ENCODE measurements at places on chromosomes 1 and 21.

DNA sequence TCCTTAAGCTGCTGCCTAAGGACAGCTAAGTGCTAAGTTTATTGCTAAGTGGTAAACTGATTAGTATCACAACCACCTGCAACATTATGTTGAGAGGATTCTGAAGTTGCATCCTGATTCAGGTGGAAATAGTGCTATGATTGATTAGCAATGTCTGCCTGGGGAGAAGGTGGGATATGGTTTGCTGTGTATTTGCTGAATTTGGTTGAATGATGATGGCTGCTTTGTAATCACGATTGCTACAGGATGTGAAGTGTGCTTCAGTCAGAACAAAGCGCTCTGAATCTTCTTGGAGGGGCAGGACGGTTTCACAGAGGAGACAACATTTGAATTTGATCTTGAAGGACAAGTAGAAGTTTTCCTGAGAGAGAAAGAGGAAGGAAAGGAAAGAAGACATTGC, 226.0 kb downstream of the ST6GALNAC3 start:
- no peak for DNase-seq

DNA sequence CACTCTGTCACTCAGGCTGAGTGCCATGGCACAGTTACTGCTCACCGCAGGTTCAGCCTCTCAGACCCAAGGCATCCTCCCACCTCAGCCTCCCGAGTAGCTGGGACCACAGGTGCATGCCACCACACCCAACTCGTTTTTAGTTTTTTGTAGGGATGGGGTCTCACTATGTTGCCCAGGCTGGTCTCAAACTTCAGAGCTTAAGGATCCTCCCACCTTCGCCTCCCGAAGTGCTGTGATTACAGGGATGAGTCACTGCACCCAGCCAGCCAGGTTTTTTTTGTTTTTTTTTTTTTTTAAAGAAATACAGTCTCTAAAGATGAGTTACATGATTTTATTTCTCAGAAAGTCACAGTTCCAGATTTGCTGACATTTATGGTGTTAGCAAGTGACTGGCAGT, 29.0 kb downstream of the BACE2 start:
- DNase-seq, result no peak

- no peak for DNase-seq
Observed at GRCh38 chr1:180171691-180172090, 17.0 kb downstream of the QSOX1 start.

DNA sequence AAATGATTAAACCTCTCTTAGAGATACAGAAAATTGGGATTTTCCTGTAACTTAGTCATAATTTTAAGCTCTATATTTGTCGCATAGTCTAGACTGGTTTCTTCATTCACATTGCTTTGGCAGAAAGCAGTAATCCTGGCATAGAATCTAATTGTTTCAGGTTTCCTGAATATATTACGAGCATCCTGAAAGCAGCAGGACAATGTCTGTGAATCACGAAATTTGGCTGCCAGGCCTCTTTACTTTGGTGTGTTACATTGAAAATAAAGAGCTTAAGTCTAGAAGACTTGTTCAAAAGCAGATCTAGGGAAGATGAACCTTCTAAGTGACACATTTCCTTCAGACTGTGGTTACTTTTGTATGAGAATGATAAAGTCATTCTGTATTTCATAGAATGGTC, 72.2 kb downstream of the TDRD5 start:
- DNase-seq, result no peak

DNA sequence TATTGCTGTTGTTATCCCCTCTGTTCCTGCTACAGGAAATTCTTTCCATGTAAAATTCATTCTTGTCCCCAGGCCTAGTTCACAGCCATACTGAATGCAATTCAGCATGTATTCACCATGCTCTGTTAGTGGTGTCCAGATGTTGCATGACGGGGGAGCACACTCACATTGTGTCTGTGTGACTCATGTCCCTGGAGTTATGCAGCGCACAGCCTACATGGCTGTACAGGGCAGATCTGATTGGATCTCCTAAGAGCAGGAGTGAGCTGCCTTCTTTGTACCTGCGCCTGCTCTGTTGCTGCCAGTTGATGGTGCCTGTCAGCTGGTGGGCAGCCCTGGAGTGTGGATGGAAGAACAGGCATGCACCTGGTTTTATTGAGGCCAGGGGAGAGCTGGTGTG, 17.6 kb downstream of the HTR6 start:
- DNase-seq, result no peak

GRCh38 chr21:14114251-14114650, 96.5 kb downstream of the LIPI start:
- peak; percentile 16 for DNase-seq

DNA sequence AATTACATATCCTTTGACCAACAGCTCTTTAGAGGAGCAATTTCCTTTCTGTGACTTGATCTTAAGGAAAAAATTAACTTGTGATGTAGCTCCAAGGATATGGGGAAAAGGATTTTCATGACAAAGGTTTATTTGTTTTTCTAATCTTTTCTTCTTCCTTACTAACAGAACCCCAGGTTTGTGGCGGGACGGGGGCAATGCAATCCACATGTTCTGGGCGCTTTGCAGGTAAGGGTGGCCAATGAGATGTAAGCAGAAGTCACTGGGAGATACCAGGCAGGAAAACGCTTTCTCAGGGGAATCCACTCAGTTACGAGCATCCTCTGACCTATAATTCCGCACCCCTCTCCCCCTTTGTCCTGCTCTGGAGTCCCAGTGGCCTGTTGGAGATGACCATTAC, 122.0 kb downstream of the MRPS6 start:
- no peak for DNase-seq

DNA sequence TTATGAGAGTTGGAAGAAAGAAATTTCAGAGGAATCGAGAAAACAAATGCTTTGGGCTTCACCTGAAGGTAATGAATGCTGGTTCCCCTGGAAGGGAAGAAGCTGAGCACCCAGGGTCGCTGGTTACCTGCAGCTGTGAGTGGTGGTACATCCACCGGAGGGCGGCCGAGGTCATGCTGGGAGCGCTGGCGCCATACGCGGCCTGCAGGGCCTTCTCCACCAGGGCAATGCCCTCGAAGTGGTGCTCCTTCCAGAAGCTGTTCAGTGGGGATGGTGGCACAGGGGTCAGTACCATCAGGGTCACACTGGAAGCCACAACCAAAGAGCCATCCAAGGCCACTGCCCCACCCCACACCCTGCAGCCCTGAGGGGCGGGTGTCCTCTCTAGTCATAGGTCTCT, 16.8 kb downstream of the MRTO4 start:
- DNase-seq, result no peak

GRCh38 chr1:24373710-24374109, 39.9 kb downstream of the STPG1 start:
- no peak for DNase-seq

DNA sequence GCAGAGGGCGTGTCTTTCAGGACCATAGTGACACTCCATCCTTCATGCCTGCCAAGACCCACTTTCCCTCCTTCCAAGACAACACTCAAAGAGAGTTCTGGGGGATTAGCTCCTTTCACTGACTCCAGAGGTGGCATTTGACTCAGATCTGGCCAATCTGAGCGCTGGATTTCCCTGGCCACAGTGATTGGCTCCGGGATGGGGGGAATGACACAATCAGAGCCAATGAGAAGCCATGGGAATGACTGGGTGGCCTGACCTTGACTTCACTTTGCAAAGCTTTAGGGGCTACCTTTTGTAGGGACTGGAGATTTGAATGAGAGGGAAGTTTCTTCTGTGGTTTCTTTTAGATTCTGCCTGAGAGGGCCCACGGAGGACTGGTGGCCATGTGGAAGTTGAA, 26.9 kb upstream of the WNT4 start:
- no peak for DNase-seq

GRCh38 chr1:151809985-151810556, 4.9 kb upstream of the LINGO4 start:
- DNase-seq, result no peak

DNA sequence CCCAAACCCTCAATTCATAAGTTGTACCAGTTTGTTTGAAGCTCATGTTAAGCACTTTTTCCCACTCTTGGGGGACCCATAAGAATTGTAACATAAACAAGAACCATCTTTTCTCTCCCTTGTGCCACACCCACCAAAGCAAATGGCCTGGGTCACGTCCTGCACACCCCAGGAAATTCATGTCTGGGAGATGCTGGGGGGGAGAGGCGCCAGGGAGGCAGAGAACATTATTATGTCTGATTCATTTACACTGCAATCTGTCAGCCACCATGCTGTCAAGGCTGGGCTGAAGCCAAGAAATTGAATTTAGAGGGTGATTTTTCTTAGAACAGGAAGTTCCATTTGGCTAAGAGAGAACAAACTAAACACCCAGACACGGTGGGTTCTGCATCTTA, 37.2 kb upstream of the IPO9 start:
- peak; percentile 84 for DNase-seq

DNA sequence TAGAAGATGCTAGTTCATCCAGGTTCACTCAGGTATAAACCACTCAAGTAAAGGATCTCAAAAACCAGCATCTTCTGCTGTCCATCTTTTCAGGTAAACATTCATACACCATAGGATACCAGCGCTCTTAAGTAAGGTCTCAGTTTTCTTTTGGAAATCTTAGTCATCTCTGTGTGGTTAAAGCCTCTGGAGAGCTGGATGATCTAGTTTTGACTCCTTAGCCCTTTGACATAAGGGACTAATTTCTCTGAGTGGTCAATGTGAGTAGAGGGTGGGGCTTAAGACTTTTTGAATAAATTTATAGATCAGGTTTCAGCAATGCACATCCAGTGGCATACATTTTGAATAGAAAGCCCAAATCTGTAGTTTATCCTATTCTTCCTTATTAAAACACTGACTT, 92.3 kb downstream of the CTH start:
- DNase-seq, result no peak

DNA sequence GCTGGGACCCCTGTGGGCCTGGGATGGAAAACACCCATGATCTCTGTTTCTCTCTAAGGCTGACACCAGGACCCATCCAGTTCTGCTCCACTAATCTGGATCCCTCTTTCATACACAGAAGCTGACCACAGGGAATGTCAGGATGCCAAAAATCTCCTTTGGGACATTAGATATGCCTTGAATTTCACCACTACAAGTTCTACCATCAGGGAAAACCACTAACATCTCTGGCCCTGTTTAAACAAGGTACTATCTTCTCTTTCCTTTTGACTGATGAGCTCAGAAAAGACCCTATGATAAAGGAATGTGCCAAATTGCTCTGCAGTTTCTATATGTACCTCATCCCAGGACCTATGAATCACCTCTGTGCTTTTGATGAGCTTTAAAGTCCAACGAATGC, 10.2 kb upstream of the PLXNA2 start:
- DNase-seq, result no peak

DNA sequence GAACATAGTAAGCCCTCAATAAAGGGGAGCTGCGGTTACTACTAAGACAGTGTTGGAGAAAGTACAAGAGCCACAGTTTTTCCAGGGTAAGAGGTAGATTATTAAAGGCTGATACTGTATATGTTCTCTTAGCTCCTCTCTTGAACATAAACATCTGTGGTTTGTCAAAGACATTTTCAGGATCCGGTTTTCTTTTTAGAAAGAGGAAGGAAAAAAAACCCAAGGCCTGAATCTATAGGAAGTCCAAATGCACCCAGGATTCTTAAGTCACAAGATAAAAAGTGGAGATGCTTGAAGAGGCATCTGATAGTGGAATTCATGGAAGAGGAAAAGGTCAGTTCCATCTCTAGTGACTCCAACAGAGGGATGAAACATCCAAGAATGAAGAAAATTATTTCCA, 24.6 kb upstream of the SLC45A3 start:
- no peak for DNase-seq

DNA sequence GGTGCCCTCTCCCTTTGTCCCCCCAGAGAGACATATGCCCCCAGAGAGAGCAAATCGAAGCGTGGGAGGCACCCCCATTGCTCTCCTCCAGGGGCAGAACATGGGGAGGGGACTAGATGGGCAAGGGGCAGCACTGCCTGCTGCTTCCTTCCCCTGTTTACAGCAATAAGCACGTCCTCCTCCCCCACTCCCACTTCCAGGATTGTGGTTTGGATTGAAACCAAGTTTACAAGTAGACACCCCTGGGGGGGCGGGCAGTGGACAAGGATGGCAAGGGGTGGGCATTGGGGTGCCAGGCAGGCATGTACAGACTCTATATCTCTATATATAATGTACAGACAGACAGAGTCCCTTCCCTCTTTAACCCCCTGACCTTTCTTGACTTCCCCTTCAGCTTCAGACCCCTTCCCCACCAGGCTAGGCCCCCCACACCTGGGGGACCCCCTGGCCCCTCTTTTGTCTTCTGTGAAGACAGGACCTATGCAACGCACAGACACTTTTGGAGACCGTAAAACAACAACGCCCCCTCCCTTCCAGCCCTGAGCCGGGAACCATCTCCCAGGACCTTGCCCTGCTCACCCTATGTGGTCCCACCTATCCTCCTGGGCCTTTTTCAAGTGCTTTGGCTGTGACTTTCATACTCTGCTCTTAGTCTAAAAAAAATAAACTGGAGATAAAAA, 8.4 kb downstream of the EFNA3 start:
- no peak for DNase-seq

DNA sequence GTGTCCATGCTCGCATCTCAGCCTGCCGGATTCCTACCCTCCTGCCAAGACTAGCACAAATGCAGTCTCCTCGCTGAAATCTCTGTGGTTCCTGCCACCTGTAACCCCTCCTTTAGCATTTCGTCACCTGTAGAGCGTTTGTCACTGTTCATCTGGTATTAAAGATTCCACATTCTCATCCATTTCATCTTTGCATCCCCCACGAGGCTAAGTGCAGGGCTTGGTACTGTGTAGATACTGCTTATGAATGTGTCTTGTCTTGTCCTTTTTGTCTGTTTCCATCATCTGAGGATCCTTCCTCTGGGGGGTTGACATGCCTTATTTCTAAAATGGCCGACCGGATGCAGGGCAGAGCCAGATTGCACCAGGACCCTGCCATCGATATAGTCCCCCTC, 53.7 kb upstream of the DNAJC6 start:
- DNase-seq, result peak; percentile 29

- DNase-seq, result no peak
Observed at GRCh38 chr21:44752671-44753235, 41.4 kb upstream of the TSPEAR start.

DNA sequence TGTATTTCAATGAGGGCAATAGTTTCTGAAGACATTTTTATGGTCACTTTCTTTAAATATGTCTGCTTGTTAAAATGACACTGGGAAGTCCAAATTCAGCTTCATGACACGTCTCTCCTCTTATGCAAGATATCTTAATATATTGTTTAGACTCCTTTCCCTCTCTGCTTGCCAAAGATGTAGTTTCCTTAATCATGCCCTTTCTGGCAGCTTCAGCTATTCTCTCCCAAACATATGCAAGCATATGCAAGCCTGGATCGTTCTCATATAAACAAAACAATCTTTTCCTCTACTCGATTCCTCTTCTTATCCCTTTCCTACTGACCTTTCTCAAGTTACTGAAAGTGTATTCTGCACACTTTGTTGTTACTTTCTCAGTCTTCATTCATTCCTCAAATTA, 372.2 kb downstream of the PTBP2 start:
- DNase-seq, result no peak

- no peak for DNase-seq
Observed at GRCh38 chr1:30039354-30040080, 683.9 kb downstream of the MATN1 start.

Measured in COR-L47 (cell line).